ENCODE measurements at places on chromosomes 2 and 18.
A peak's percentile ranks its signal among the peaks of the same experiment; 100 is the strongest.

DNA sequence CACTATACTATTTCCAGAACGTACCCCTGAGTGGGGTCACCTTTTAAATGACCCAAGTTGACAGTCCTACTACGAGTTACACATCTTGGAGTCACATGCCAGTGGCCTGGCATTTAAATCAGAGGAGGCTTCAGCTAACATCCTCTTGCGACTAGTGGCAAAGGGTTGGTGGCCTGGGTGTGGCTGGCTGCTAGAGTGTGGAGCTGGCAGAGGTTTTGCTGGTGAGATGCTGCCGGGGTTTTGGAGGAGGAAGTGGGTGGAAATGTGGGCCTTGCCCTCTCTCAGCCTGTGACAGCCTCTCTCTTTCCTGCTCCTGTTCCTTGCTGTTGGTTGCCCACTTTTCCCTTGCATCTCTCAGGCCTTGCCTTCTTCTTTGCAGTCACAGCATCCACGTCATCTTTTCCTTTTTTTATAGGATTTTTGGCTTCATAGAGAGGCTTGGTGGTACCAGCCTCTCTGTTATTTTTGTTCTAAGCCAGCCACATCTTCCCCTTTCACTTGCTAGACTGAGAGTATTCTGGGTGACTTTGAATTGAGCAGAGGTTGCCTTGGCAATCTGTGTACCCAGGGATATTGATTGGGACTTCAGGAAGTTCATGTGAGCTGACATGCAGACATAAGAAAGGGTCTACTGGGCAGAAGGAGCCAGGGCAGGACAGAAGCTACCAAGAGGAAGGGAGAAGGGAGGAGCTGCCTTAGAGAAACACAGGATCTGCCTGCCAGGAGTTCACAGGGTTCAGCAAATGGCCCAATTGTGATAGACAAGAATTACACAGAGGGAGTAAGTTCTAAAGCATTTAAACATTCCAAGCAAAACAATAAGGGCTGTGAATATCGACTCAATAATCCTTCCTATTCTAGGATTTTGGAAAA is 55.4 kb downstream of the CDC42EP3 start:
- peak; percentile 13 for DNase-seq

DNA sequence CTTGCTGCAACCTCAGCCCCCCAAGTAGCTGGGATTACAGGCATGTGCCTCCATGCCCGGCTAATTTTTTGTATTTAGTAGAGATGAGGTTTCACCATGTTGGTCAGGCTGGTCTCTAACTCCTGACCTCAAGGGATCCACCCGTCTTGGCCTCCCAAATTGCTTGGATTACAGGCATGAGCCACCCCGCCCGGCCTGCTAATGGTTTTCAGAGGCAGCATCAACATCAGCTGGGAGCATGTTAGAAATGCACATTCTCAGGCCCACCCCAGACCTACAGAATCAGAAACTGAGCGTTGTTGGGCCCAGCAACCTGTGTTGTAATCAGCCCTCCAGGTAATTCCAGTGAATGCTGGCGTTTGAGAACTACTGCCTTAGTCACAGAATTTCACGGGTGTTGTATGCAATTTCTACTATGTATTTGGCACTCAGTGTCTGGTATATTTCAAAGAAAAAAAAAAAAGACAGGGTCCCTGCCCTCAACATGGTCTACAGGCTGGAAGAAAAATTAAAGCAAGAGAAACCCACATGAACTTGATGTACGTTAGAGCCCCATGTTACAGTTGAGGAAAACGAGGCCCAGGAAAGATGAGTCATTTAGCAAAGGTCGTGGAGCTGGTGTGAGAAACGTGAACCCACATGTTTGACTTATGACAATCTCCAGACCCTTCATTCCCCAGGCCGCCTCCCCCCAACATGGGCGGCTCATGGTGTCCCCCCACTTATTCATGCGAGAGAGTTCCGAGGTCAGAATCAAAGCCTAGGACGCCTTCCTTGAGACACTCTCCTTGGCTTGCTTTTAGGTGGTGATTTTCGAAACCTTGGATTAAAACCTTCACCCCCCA is 35.3 kb downstream of the SH3BP4 start:
- DNase-seq, result no peak

DNA sequence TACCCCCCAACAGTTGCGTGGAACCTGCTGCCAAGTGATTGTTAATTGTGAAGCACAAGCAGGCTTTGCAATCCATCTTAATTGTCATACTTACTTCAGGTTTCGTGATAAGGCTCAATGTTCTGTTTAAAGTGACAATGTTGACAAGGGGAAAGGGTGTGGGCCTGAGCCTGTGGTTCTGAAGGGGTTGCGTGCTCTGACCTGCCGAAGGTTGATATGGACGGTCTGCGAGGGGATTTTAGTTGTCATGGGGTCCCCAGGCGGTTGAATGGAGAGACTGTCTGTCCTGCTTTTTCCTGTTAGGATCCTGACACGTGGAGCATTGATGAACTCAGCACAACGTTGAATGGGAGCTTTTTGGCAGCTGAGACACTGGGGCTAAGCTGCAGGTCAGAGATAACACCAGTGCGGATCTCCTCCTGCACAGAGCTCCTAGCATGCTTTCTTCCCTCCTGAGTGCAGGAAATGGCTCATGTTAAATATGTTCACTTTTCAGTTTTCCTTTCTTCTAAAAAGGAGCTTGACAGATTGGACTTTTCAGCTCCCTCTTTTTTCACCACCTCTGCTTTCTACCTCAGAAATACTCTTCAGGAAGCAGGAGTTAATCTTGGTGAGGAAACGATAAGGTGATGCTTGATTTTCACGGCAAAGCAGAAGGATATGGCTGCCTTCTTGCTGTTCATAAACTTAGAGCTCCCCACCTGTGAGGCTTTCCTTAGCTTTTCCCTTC is 62.9 kb upstream of the ZEB2 start:
- no peak for DNase-seq

GRCh38 chr2:222805591-222806304 is 55.1 kb upstream of the ACSL3 start:
- no peak for DNase-seq

DNA sequence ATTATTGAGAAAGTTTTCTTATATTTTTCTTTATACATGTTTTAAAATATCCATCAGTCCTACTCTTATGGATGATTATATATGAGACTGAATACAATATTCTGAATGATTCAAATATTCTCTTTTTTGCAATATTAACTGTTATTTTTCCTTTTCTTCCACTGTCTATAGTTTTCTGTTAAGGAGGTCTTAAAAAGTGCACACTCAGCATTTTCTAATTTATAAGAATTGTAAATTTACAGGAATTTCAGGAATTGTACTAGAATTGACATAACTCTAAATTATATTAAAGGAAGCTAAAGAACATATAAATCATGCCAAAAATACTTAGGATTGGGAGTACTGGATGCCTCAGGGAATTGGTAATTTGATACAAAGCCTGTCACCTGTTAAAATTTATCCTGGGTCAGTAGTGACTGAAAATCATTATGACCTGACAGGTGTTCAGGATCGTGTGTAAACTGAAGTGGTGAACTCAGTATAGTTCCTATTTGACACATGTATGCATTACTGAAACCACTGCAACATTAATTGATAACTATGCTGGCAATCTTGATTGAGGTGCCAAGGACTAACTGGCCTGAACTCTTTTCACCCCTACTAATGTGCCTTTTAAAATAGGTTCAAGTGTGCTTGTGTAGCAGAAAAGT is 30.4 kb downstream of the MSTN start:
- peak; percentile 52 for DNase-seq

DNA sequence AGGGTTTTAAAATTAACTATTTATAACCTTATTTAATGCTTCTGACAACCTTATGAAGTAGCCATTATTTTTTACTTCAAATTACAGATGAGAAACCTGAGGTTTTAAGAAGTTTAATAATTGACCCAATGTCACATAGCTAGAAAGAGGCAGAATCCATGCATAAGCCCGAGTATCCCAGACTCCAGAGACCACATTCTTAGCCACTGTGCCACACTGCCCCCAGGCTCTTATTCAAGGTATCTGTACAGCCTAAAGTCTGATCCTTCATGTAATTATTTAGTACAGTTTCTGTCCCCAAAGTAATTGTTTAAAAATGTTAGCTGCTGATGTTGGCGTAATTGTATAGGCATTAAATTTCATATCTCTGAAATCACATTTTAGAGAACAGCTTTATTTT is 124.7 kb upstream of the LRRTM1 start:
- DNase-seq, result no peak

- no peak for DNase-seq
Measured at GRCh38 chr2:168732100-168732499, 70.3 kb upstream of the NOSTRIN start.

- no peak for DNase-seq
Measured at GRCh38 chr2:55862673-55863390, 60.8 kb downstream of the EFEMP1 start.

DNA sequence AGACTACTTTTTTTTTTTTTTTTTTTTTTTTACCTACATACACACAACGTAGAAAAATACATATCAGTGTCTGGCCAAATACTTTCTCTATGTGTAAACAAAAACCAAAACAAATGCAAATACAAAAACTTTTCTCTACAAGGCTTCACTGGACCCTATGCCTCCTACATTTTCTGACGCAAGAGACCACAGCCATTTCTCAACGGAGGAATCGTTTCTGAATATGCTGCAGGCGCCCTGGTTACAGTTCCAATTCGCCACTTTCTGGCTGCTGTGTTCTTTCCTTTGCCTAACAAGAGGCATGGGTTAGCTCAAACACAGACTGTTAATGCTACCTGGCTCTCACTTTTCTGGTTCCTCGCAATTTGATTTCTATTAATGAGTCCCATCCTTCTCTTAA is 96.4 kb downstream of the EPB41L3 start:
- DNase-seq, result no peak

DNA sequence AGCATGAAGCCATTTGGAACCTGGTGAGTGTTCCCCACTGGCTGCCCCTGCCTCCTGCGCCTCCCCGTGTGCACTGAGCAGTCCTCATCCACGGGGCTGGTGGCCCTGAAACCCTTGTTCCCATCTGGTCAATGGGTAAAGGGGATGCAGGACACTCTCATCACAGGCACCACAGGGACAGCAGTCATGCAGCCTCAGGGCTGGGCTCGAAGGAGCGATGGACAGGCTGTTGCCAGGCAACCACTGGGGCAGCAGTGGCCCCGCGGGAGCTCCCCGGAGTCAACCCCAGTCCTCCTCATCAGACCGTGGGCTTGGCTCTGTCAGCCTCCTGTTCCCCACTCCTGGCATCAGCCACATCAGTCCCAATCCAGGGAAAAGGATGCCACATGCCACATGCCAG is 509.5 kb downstream of the EIPR1 start:
- no peak for DNase-seq

DNA sequence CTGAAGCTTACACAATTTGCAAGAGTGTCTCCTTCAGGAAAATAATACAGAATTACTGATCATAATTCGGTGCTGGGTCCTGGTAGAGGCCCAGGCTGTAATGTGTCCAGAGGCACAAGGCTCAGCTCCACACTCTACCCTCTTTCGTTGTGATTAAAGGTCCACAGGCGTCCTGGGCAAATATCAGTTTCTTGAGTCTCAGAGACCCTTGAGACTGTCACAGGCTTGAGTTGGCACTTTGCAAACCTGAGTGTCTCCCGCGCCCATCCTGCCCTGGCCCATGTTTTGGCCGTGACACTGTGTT is 46.9 kb upstream of the SMAD7 start:
- DNase-seq, result no peak

GRCh38 chr2:57160976-57161375 is 885.6 kb upstream of the VRK2 start:
- no peak for DNase-seq

DNA sequence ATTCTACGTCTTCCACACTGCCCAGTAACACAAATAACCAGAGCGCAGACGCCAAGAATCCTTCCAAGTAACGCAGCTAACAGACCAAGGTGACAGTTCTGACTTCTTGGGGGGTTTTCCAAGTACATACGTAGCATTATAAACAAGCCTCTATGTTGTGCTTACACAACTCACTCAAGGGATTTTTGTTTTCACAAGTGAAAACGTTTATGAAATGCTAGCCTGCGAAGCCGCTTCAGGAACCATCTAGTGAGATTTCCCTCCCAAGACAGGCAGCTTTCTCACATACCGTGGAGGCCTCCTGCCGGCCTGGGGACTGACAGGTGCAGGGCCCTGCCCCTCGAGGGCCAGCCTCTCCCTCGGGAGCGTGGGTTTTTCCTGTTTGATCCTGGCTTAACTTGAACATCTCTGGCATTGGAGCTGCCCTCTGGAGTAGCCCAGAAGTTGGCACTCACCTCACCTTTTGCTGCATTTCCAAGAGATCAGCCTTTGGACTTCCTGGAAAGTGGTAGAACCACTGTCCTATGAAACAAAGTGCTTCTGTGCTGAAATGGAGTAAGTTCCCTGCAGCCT is 151.1 kb downstream of the MBP start:
- DNase-seq, result no peak

GRCh38 chr18:48356909-48357631 is 52.1 kb downstream of the ZBTB7C start:
- peak; percentile 56 for DNase-seq

DNA sequence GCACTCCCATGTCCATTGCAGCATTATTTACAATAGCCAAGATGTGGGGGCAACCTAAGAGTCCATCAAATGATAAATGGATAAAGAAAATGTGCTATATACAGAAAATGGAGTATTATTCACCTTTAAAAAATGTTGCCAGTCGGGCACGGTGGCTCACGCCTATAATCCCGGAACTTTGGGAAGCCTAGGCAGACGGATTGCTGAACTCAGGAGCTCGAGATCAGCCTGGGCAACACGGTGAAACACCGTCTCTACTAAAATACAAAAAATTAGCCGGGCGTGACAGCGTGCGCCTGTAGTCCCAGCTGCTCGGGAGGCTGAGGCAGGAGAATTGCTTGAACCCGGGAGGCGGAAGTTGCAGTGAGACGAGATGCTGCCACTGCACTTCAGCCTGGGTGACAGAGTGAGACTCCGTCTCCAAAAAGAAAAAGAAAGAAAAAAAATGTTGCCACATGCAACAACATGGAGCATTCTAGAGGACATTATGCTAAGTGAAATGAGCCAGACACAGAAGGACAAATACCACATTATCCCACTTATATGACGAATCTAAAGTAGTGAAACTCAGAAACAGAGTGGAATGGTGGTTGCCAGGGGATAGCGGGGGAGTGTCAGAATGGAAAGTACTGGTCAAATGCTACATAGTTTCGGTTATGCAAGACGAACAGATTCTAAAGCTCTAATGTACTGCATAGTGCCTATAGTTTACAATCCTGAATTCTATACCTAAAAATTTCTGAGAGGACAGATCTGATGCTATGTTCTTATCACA is 1385.6 kb upstream of the TMEFF2 start:
- no peak for DNase-seq

DNA sequence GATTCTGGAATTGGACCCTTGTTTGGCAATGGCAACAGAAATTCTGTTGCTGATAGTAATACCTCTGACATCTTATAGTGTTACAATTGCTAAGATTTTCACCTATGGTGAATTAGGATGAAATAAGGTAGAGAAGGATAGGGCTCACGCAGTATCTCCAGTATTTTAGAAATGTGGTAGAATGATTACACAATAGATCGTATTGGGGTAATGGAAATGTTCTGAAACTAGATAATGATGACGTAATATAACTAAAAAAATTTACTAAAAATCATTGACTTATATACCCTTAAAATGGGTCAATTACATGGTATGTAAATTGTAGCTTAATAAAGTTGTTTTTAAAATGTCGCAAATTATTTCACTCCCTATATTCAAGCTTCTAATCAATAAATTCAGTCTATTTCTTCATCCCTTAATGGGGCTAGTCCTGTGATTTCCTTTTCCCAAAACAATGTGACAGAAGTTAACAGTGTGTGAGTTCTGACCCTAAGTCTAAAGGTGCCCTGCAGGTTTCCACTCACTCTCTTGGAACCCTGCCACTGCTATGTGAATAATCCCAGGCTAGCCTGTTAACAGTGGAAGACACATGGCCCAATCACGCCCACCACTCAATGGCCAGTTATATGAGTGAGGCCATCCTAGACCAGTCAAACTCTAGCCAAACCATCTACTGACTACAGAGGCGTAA is 31.2 kb downstream of the USP37 start:
- no peak for DNase-seq

- no peak for DNase-seq
Measured at GRCh38 chr2:205904873-205905272, 181.1 kb downstream of the INO80D start.

Data from NCI-H510A treated with DMSO at 0.1 percent for 48 hours (cell line).